ENCODE measurements at places on chromosomes 16 and 17.

DNA sequence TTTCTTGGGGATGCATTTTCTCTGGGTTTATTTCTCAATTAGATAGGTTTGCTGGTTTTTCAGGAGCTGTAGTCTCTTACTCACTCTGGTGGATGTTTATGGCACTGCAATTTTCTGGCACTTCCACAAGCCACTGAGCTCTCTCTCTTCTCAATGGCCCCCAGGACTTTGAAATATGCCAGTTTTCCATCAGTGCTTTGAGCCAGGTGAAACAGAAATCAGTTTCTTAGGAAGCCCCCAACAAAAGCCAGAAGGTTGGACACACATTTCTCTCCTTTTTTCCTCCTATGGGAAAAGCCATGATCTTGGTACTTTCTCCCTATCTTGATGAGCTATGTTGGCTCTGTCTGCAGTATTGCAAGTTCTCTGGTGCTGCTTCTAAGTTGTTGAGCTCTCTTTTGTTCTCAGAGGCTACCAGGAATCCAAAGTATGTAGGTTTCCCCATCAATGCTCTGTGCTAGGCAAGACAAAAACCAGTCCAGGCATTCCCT lies 90.7 kb upstream of the SMIM36 start:
- no peak for DNase-seq

GRCh38 chr17:40427002-40427491 lies 9.4 kb upstream of the TOP2A start:
- no peak for DNase-seq

- DNase-seq = no peak
Observed at GRCh38 chr17:50039058-50039457, 16.9 kb upstream of the ITGA3 start.

GRCh38 chr16:84243732-84244131 lies 3.9 kb upstream of the KCNG4 start:
- no peak for DNase-seq

DNA sequence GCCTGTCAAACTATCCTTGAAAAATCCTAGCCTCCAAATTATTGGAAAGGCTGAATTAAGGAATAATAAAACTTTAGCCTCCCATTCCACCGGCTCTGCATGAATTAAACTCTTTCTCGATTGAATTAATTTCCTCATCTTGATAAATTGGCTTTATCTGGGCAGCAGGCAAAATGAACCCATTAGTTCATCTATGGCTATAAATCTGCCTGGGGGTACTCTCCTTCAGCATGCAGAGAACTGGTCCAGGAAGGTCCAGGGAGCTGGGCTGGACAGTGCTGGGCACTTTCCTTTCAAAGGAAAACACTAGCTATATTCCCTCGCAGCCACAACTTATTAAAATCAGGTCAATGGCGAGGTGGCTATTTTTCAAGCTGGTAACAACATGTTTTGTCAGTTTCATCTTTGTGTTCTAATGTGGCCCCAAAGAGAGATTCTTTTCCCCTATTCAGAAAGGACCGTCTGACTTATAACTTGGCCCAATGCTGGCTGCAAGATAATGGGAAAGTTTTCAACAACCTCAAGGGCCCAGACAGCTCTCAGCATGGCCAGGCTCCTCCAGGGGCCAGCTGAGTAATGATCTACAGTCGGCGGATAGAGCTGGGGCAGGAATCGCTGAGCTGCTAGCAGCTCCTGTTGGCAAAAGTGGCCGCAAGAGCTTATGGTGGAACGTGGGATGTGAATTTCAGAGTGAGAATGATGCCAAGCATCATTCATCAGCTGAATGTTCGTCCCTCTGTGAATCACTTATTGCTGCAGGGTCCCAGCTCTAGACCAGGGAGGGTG lies 326.9 kb downstream of the SLC39A11 start:
- no peak for DNase-seq

DNA sequence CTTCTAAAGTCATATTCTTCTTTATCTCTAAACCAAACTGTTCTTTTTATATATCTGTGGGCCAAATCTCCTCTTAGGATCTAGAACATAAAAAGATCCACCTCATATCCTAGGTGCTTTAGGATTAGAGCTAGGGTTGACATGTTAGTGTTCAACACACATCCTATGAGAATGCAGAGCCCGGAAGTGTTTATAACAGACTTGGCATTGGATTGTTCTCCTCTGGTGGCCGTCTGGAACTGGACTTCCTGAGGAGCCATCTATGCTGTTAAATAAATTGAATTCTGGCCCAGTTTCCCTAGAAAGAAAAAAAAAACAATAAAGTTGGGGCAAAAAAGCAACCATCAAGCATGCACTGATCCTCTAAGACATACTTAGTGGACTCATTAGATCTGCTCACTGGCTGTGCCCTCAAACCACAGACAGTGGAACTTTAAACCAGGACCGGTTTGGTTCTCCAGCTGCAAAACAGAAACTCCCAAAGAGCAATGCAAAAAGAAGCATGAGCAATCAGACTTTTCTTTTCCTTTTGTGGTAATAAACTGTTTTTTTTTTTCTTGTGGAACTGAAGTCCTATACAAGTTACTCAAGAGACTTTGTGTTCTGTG lies 182.5 kb downstream of the ZNF18 start:
- DNase-seq = no peak

DNA sequence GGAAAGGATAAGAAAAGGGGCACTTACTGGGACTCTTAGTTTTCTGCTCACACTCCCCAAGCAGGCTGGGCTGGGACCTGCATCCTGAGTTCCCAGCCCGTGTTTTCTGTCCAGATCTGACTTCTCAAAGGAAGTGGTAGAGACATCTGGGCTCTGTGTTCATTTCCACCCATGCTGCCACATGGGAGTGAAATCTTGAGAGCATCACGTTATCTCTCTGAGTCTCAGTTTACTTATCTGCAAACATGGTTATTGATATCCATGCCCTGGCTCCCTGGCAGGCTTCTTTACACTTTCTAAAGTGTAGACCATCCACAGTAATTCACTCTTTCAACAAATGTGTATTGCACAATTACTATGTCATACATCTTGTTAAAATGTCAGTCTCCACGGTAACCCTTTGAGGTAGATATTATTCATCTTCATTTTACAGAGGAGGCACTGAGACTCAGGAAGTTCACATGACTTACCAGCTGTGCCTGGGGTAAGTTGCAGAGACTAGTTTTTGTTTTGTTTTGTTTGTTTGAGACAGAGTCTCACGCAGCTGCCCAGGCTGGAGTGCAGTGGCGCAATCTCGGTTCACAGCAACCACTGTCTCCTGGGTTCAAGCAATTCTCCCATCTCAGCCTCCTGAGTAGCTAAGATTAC lies 3.4 kb downstream of the ZNF688 start:
- DNase-seq = no peak

- DNase-seq = no peak
Observed at GRCh38 chr16:85522842-85523601, 90.1 kb upstream of the GSE1 start.

DNA sequence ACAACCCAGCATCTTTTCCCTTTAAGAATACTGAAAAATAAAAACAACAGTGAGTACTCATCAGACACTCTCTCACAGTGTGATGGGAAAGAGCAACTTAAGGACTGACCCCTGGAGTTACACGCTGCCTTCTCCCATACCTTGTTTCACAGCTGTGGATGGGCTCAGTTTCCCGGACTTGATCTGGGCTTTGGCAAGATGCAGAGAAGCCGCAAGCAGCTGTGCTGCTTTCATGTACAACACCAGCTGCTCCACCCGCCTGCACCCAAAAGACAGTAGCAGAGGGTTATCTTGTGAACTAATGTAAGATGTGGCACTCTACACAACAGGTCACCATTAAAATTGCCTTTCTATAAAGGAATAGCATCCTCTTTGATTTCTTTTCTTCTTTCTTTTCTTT lies 32.7 kb upstream of the ALDH3A1 start:
- no peak for DNase-seq

DNA sequence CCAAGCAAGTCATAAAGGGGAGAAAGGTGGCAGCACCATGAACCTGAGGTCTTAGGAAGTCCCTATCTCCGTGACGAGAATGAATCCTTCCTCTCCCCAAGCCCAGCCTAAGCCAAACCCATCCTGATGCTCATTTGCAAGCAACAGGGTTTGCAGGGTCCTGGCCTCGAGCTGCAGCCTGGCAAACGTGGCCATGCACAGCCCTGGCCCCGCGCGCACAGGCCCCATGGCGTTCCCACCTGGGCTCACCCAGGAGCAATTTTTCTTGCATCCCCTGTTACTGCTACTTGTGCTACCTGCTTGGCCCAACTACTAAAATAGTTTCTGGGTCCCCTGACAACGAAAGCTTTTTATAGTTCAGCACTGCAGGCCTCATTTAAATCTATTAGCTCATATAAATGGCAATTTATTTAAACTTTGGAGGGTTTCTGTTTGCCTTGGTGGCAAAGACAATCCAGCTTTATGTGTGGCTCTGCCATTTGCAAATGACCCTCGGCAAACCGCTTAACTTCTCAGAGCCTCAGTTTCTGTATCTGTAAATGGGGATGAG lies 141.5 kb downstream of the C16orf78 start:
- DNase-seq = no peak

GRCh38 chr16:12147681-12148080 lies 171.1 kb downstream of the SNX29 start:
- DNase-seq = no peak

DNA sequence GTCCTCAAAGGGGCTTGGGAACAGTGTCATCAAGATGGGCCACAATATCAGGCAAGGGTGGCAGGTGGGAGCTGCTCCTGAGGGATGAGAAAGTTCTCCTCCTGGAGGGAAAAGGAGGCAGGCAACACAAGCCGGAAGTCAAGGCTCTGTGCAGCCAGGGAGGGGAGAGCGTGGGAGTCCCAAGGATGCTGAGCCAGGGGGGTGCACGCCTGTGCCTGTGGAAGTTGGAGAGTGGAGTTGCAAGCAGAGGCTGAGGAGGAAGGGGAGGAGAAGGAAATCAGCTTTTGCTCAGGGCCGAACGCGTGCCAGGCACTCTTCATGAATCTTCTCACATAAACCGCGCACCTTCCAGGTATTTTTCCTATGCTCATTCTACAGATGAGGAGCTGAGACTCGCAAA lies 7.4 kb upstream of the SLC13A2 start:
- no peak for DNase-seq

- DNase-seq = peak; percentile 73
Observed at GRCh38 chr17:38761612-38762011, 9.1 kb downstream of the PSMB3 start.

GRCh38 chr16:85619101-85619891 lies 6.2 kb downstream of the GSE1 start:
- DNase-seq = no peak

DNA sequence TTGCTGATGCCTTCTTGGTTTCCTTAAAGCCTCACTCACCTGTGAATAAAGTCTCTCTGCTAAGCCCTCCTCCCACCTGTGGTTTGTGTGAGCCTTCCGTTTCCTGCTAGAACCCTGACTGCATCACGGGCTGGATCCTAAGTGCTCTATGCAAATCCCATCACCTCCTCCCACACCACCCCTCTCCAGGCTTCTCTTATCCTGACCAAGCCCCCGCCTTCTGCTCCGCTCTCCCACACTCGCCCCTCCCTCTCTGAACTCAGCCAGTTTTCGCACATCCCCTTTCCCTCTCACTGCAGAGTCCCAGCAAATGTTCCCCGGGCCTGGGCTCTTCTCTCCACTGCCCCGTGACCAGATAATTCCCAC lies 51.8 kb downstream of the PIMREG start:
- peak; percentile 51 for DNase-seq

GRCh38 chr16:81447383-81448101 lies 2.9 kb downstream of the CMIP start:
- no peak for DNase-seq

DNA sequence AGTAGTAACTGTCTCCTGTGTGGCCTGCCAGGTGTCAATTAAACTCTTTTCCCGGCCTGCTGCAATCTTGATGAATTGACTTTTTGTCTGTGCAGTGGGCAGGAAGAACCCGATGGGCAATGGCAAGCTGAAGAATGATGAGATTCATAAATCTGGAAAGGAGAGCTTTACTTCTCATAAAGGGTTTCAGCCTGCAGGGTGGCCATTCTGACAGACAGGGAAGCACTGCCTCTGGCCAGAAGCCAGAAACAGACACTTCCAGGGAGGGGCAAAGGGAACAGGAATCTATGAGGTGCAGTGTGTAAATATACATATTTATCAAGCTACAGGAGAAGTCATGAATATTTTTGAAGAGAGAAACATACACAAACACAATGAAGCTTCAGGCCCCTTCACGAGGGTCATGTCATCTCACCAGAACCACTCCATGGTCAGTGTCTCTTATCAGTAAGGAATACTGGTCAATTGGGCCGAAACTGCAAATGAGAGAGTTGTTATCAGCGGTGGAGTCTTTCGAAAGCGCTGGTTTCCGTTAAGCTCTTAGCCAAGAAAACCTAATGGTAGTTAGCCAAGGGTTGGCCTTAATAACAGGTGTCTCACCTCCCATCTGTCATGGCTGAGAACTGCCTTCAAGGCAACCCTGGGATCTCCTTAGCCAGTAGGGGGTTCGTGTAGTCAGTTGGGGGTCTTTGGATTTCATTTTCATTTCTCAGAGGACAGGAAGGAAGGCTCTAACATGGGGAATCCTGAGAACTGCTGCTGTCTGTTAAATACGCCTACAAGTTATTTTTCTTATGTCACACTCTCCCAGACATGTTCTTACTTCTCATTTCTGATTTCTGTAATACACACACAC lies 1.2 kb upstream of the NARF start:
- DNase-seq = no peak

- DNase-seq = no peak
Observed at GRCh38 chr17:30101686-30102390, 14.8 kb upstream of the NSRP1 start.

- no peak for DNase-seq
Observed at GRCh38 chr17:41773731-41774193, 12.7 kb downstream of the JUP start.

DNA sequence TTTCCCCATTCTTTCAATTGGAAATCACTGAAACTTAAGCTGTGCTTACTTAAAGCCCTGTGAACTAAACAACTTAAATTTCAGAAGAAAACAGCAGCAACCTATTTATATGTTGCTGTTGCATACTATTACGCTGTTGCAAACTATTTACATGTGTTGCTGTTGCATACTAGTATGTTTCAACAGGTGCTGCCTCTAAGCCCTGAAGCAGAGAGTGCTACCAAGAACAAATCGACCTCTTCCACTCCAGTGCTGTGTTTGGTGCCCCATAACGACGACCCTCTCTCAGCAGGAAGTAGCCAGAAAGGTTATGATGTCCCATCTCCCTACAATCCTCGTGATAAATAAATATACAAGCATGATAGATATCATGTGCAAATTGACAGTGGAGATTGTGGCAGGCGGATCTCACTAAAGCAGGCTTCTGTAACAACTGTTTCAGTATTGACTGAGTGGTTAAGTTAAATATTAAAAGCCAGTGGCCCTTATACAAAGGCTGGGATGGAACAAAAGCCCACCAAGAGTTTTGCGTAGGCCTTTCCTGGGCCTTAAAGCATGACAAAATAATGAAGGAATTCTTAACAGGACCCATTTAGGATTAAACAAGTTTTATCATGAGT lies 5.7 kb upstream of the SCPEP1 start:
- DNase-seq = no peak

Measured in glutamatergic neuron (in vitro differentiated cells).